ENCODE measurements at places on chromosomes 16 and 17. TPM values are rescaled to one million over a fixed set of nuclear protein-coding genes. Genes with fewer than 3 reads are reported as not detected.

DNA sequence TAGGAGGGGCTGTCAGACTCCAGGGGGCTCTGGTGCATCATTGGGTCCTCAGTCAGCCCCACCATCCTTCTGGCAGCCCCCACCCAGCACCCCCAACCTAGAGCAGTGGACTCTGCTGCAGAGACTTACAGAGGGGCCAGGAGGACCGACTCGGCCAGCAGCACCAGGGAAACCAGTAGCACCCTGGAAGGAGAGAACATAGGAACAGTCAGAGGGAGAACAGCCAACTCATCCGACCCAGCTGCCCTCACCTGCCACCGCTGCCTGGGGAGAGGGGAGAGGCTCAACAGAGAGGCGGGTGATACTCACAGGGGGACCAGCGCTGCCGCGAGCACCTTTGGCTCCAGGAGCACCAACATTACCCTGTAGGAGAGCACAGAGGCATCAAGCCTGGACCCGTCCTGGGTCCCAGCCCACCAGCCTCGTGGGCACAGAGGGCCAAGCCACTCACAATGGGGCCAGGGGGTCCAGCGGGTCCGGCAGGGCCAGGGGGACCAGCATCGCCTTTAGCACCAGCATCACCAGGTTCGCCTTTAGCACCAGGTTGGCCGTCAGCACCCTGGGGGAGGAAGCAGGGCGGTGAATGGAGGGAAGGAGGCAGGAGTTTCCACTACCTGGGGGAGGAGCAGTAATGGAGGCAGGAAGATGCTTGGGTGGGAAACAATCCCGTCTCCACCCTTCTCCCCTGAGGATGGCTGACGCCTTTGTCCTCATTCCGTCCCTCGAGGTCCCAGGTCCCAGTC lies 11.7 kb downstream of the COL1A1 start:
- no peak overlapping the region for H3K4me3 ChIP-seq
- no peaks in the 10 kb centered on the region for H3K36me3 ChIP-seq
- DNase-seq = no peak
- H3K4me1 ChIP-seq = peaks cover 20% of the 10 kb centered on the region
- H3K27ac ChIP-seq = peak overlapping the region; percentile 96

- H3K27ac ChIP-seq = no peak overlapping the region
- H3K4me1 ChIP-seq = no peaks in the 10 kb centered on the region
- DNase-seq = no peak
- no peak overlapping the region for H3K4me3 ChIP-seq
Measured at GRCh38 chr16:61820820-61821219, 215.4 kb downstream of the CDH8 start.

GRCh38 chr16:77991701-77992100 lies 30.6 kb upstream of the CLEC3A start:
- no peak overlapping the region for H3K27ac ChIP-seq
- no peak for DNase-seq
- H3K27me3 ChIP-seq = no peaks in the 10 kb centered on the region
- no peaks in the 10 kb centered on the region for H3K36me3 ChIP-seq

- no peak overlapping the region for H3K4me3 ChIP-seq
- H3K36me3 ChIP-seq = no peaks in the 10 kb centered on the region
Measured at GRCh38 chr16:79347277-79347676, 253.3 kb downstream of the MAF start.

DNA sequence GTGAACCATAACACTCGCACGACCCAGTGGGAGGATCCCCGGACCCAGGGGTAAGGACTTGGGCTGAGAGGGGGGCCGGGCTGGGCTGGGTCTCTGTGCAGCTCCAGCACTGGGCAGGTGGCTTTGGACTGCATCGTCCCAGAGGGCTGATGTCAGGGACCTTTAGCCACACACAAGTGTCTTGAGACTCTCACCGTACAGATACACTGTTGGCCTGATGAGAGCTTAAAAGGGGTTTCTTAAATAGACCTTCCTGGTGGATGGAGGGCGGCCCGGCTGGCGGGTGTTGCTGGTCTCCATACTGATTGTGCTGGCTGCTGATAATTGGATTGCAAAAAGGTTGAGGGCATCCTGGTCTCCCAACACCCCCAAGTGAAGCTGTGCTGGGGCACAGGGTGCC lies 21.7 kb upstream of the CLEC18A start:
- H3K4me3 ChIP-seq = no peak overlapping the region
- no peaks in the 10 kb centered on the region for H3K27me3 ChIP-seq
- H3K27ac ChIP-seq = no peak overlapping the region
- no peak for DNase-seq
- no peaks in the 10 kb centered on the region for H3K4me1 ChIP-seq

- no peaks in the 10 kb centered on the region for H3K4me1 ChIP-seq
- no peak overlapping the region for H3K4me3 ChIP-seq
- no peaks in the 10 kb centered on the region for H3K36me3 ChIP-seq
- H3K27ac ChIP-seq = no peak overlapping the region
- no peak for DNase-seq
Measured at GRCh38 chr17:18250708-18251107, 7.8 kb downstream of the FLII start.

DNA sequence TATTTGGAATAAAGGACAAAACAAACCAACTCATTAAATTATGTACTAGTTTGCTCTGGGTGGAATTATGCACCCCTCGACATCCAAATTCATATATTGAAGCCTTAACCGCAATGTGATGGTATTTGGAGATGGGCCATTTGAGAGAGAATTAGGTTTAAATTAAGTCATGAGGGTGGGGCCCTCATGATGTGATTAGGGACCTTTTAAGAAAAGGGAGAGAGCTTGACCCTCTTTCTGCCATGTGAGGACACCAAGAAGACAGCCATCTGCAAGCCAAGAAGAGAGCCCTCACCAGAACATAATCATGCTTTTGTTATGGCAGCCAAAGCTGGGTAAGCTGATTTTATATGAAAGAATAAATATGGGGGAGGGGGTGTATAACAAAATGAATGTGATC lies 2.0 kb downstream of the C16orf87 start:
- no peaks in the 10 kb centered on the region for H3K27me3 ChIP-seq
- no peak overlapping the region for H3K27ac ChIP-seq
- DNase-seq = no peak

DNA sequence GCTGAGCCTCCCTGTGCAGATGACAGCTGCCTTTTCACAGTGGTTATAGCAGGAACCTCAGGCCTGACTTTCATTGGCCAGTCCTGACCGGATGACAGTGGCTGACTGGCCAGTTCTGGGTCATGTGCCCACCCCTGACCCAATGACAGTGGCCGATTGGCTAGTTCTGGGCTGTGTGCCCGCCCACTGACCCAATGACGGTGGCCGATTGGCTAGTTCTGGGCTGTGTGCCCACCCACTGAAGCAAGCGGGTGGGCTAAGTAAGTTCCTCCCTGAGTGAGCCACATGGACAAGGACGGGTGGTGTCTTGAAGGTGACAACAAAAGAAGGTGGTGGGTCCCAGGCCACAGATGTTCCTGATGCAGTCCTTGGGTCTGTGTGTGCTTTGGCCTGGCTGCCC lies 9.5 kb downstream of the DEF8 start:
- no peaks in the 10 kb centered on the region for H3K4me1 ChIP-seq
- H3K27me3 ChIP-seq = no peaks in the 10 kb centered on the region

GRCh38 chr17:69477204-69477902 lies 62.9 kb downstream of the MAP2K6 start:
- H3K36me3 ChIP-seq = no peaks in the 10 kb centered on the region
- H3K27me3 ChIP-seq = no peaks in the 10 kb centered on the region
- no peak overlapping the region for H3K4me3 ChIP-seq

- DNase-seq = no peak
- no peak overlapping the region for H3K4me3 ChIP-seq
- no peaks in the 10 kb centered on the region for H3K27me3 ChIP-seq
Measured at GRCh38 chr17:4307179-4307930, 43.6 kb upstream of the ANKFY1 start.

GRCh38 chr16:49861299-49861698 lies 5.4 kb upstream of the ZNF423 start:
- no peak overlapping the region for H3K4me3 ChIP-seq
- no peaks in the 10 kb centered on the region for H3K4me1 ChIP-seq
- H3K36me3 ChIP-seq = no peaks in the 10 kb centered on the region
- no peak overlapping the region for H3K27ac ChIP-seq
- DNase-seq = no peak

- no peak overlapping the region for H3K27ac ChIP-seq
- H3K27me3 ChIP-seq = no peaks in the 10 kb centered on the region
- no peak for DNase-seq
- no peaks in the 10 kb centered on the region for H3K36me3 ChIP-seq
Measured at GRCh38 chr17:80416940-80417293, 1.9 kb downstream of the ENDOV start.

GRCh38 chr16:66703406-66704215 lies 7.1 kb upstream of the CMTM4 start:
- no peak overlapping the region for H3K4me3 ChIP-seq
- H3K27me3 ChIP-seq = no peaks in the 10 kb centered on the region
- peaks cover 7% of the 10 kb centered on the region for H3K4me1 ChIP-seq
- no peaks in the 10 kb centered on the region for H3K36me3 ChIP-seq
- DNase-seq = no peak
- peak overlapping the region; percentile 49 for H3K27ac ChIP-seq

DNA sequence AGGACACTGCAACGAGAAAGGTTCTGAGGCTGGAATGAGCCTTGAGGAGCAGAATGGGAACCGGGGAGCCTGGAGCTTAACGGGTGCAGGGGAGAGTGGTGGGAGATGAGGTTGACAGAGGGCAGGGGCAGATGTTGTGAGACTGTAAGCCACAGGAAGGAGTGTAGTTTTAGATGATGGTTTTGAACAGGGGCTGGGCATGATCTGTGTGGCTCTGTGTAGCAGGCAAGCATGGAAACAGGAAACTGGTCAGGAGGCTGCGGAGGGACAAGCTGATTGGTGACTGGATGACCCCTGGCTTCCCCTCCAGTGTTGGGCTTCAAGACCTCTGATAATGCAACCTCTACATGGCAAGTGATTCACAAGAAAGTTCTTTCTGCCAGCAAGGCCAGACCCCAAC lies 1.4 kb upstream of the CNGB1 start:
- no peak overlapping the region for H3K4me3 ChIP-seq
- no peaks in the 10 kb centered on the region for H3K27me3 ChIP-seq
- H3K4me1 ChIP-seq = no peaks in the 10 kb centered on the region
- H3K27ac ChIP-seq = no peak overlapping the region

- H3K4me1 ChIP-seq = no peaks in the 10 kb centered on the region
- DNase-seq = no peak
- H3K27me3 ChIP-seq = no peaks in the 10 kb centered on the region
Measured at GRCh38 chr17:16932611-16933010, 39.3 kb downstream of the TNFRSF13B start.

DNA sequence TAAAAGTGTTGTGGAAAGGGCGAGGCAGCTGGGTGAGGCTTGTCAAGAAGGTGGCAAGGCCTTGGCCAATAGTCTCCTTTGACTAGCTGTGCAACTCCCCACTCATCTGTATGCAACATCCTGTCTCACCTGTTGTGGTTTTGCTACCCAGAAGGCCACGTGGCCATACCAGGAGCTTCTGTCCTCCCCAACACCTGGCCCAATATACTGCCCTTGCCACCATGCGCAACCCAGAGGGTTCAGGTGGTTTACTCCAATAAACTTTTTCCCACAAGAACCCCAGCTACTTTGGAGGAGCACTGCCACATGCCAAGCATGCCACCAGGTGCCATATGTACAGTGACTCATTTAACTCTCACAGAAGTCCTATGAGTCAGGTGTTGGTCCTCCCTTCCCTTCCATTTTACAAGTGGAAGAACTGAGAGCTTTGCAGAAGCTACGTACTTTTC lies 10.2 kb downstream of the MYO19 start:
- H3K4me3 ChIP-seq = no peak overlapping the region
- H3K27me3 ChIP-seq = no peaks in the 10 kb centered on the region
- no peaks in the 10 kb centered on the region for H3K4me1 ChIP-seq
- no peak overlapping the region for H3K27ac ChIP-seq
- DNase-seq = no peak

DNA sequence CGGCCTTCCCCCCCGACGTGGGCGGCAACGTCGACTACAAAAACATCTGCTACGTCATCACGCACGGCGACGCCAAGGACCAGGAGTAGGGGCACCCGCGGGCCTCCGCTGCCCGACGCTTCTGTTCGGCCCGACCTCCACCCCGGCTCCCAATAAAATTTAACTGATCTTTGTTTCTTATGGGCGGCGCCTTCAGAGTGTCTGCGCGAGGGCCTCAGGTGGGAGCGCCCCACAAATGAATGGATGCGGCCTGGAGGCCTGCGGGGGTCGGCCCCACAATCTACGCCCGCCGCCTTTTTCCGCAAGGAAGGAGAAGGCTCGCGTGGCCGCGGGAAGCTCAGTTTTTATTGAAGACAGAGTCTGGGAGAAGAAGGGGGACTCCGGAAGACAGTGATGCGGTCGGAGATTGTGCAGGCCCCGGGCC lies 3.2 kb downstream of the MYL11 start:
- DNase-seq = peak; percentile 98
- no peaks in the 10 kb centered on the region for H3K27me3 ChIP-seq
- H3K4me1 ChIP-seq = no peaks in the 10 kb centered on the region
- H3K27ac ChIP-seq = peak overlapping the region; percentile 100

DNA sequence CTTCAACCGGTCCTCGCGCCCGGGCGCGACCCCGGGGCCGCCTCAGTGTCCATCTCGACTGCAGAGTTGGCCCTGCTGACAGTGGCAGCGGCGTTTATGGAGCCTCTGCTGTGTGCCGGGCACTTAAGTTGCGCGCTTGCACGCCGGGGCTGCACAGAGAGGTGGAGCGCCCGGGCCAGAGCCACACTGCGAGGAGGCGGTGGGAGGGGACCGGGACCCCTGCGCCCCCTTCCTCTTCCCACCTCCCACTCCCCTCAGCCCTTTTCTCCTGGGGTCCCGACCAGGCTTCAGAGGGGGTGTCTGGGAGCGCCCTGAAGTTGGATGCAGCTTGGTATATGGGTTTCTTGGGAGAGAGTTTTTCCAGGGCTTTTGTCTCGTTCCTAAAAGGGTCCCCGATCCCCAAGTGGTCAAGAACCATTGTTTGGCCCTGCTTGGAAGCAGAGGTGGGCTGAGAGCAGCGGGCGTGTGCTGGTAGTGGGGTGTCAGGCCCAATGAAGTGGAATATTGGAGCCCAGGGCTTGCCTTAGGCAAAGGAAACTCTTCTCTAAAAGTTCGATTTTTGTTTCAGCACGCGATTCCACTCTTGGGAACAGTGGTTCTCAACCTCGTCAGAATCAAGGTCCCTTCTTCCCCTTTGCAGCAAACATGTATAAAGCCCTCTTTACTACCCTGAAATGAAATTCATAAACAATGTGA lies 605 bp downstream of the MRTFB start:
- no peaks in the 10 kb centered on the region for H3K36me3 ChIP-seq
- peak overlapping the region; percentile 97 for H3K4me3 ChIP-seq
- H3K27ac ChIP-seq = peak overlapping the region; percentile 91
- H3K4me1 ChIP-seq = no peaks in the 10 kb centered on the region

GOT2 gene
- 12.6 TPM for total RNA-seq

ADAMTS18 gene
- total RNA-seq = not detected

TLCD2 gene
- total RNA-seq = 5.6 TPM

TBC1D3L gene
- total RNA-seq = 2.4 TPM

MT1M gene
- total RNA-seq = not detected

PITPNM3 gene
- total RNA-seq = 5.0 TPM

CCDC144A gene
- 24.2 TPM for total RNA-seq

NACA2 gene
- total RNA-seq = not detected

OTOP3 gene
- total RNA-seq = not detected

RAB11FIP3 gene
- total RNA-seq = 10.5 TPM

Measured in uterus (tissue), 4 donors.